ENCODE measurements at places on chromosomes 5 and 9.

- no peak for DNase-seq
Observed at GRCh38 chr9:89888677-89889076, 283.9 kb downstream of the GADD45G start.

DNA sequence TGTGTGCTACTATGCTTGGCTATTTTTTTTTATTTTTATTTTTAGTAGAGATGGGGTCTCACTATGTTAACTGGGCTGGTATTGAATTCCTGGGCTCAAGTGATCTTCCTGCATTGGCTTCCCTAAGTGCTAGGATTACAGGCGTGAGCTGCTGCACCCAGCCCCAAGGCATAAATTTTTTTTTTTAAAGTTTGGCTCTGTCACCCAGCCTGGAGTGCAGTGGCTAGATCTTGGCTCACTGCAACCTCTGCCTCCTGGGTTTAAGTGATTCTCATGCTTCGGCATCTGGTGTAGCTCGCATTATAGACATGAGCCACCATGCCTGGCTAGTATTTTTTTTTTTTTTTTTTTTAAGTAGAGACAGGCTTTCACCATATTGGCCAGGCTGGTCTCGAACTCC lies 70.3 kb downstream of the RAB24 start:
- DNase-seq: no peak

DNA sequence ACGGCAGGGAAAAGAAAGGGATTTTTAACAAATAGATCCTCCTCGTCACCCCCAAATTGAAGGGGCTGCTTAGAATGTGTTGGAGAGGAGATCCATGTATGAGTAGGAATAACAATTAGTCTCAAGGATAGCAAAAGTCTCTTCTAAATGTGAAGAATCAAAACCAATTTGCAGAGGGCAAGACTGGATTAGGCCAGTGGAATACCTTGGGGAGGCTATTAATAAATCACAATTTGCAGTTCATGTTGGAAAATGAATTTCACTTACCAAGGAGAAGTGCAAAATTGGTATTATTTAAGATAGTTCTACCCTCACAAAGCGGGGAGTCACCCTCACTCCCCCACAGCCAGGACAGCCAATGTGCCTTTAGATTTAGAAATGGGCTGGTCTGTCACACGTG lies 299.8 kb upstream of the SLC30A5 start:
- no peak for DNase-seq

DNA sequence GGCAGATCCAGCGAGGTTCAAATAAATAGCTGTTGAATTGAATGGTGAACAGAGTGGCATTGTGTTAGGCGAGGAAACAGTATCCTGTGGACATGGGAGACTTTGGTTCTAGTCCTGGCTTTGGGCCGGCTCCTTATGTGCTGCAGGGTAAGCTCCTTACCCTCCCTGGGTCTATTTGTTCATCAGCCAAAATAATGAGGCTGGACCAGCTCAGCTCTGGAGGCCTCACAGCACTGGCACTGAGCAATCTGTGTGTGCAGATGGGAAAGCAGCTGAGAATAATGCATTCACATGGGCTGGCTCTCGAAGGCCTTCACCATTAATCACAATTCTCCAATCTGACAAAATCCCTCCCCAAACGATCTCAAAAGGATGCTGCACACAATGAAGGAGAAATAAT lies 81.9 kb downstream of the APBA1 start:
- DNase-seq: no peak

DNA sequence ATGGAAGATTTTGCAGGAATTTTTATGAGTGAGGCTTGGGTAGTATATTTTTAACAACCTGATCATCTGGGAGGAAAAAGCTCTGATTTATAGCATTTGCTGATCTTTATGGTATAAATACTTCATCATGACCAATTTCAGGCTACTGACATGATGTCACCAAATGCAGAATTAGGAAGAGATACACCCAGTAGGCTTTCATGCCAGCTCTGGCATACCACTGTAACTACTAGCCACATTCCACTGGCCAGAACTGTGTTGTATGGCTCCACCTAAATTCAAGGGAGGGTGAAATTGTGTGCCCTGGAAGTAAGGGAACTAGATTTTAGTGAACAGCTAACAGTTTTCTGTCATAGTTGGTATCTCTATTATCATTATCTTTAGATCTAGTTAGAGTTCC lies 17.6 kb downstream of the AP3S1 start:
- no peak for DNase-seq

- no peak for DNase-seq
Observed at GRCh38 chr5:126208691-126209090, 214.5 kb upstream of the GRAMD2B start.

DNA sequence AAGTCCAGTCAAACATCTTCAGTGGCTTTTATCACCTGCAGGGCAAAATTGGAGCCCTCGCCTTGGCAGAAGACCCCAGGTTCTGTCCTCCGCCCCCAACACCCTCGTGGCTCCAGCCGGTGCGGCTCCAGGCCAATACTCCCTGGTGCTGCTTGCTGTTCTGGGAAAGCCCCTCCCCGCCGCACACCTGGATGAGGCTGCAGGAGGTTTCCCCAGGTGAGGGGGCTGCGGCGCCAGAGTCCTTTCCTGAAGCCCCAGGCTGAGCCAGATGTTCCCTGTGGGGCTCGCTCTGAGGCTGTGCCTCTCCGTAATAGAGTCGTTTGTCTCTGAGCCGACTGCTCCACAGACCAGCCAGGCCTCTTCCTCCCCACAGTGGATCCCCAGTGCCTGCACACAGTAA lies 375.4 kb upstream of the IRX1 start:
- DNase-seq: no peak

Data from NCI-H524 treated with DMSO at 0.1 percent for 48 hours (cell line).